HAP-1 (cell line): ENCODE measurements at places on chromosomes 11 and 22.

- no peak for DNase-seq
Measured at GRCh38 chr22:49044091-49044490, 783.6 kb downstream of the BRD1 start.

DNA sequence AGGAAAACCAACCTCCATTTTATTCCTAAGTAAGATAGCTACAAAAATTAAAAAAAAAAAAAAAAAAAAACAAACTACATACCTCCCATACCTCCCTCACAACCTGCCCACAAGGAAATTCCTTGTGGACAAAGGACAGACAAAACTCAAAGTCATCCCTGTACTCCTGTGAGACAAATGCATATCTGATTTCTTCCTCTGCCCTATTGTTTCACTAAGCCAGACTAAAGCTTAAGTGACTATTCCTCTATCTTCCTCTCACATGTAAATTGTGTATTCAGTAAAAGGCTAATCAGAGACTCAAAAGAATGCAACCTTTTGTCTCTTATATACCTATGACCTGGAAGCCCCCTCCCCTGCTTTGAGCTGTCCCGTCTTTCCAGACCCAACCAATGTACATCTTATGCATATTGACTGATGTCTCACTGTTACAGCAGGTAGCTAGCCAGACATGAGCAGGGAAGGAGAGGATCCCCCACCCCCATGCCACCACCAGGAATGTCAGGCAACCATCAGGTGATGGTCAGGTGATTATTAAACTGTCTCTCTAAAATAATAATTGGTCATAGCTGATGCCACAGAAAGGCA, 289.4 kb downstream of the SBF2 start:
- peak; percentile 23 for DNase-seq

GRCh38 chr11:60993615-60994014, 22.1 kb downstream of the CD6 start:
- DNase-seq, result no peak

DNA sequence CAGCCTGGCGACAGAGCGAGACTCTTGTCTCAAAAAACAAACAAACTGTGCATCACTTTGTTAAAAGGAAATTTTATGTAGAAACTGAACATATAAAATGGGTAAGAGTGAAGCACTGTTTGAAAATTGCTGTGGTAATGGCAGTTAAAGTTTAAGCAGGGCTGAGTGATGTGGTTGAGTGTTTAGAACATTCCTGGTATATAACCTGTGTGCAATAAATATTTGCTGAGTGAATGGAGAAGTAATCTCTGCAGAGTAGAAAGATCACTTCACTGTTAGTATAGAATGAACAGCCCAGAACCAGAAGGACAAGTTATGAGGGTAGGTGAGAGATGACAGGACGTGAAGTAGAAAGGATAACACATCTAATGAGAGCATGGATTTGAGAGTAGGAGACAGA, 27.3 kb downstream of the CECR2 start:
- no peak for DNase-seq

DNA sequence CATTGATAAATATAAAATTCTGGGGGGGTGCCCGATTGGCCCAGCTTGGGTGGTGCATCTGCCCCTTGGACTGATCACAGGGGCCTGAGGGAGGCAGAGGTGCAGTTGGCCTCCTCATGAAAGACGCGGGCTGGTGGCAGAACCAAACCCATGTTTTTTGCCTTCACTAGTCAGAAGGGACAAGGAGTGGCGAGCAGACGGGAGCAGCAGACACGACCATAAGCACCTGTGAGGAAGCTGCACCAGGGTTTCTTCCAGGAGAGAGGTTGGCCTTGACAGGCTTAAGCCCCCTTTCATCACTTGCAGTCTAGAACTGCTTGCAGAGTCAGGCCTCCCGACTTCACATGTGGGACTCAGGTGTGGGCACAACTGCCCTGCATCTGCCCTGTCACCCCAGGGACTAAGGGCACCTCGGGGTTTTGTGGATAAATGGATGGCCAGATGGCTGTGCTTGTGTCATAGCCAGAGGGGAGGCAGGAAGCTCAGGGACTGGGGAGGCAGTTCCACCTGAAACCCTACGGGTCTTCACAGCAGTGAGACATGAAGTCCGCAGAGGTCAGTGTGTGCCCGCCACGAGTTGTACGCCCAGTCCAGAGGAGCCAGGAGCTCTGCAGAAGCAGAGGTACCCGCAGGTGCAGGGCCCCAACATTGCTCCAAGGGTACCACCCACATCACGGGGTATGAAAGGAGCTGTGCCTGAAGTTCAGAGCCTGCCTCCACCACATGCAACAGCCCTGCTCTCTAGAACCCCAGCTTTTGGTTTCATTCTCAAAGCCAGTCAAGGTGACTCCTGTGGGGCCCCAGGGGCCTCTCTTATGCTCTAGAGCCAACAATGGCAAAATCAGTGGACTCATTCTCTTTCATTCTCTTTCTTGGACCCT, 18.2 kb upstream of the SYT13 start:
- no peak for DNase-seq

DNA sequence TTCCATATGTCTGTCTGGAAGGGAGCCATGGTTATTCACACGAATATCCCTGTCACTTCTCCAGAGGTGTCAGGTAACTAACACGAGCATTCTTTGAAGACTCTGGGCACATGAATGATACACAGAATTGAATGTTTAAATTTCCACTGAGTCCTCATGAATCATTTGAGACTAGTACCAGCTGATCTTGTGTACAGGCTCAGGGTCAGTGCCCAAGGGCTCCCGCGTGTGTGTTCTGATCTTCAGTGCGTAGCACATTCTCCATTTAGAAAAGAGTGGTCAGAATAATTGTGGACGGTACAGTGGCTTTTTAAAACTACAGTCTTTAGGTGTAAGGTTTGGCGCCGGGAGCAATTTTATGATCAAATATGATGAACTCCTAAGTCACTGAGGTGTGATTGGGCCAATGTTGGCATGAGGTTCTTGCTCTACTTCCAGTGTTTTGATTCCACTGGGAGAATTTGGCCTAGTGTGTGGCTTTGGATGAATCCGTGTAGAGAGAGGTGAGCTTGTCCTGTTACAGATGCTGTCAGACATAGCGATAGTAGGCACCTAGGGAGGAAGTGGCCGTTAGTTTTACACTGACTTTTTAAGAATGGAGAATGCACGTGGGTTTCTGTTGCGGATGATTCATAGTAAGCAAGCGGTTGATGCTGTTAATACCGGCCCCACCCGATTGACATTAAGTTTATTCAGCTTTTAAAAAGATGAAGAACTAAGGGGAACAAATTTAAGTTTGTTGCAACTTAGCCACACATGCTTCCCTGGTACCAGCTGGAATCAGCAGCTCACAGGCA, 22.2 kb downstream of the NUP50 start:
- no peak for DNase-seq

GRCh38 chr11:20310596-20311394, 52.7 kb upstream of the HTATIP2 start:
- no peak for DNase-seq

DNA sequence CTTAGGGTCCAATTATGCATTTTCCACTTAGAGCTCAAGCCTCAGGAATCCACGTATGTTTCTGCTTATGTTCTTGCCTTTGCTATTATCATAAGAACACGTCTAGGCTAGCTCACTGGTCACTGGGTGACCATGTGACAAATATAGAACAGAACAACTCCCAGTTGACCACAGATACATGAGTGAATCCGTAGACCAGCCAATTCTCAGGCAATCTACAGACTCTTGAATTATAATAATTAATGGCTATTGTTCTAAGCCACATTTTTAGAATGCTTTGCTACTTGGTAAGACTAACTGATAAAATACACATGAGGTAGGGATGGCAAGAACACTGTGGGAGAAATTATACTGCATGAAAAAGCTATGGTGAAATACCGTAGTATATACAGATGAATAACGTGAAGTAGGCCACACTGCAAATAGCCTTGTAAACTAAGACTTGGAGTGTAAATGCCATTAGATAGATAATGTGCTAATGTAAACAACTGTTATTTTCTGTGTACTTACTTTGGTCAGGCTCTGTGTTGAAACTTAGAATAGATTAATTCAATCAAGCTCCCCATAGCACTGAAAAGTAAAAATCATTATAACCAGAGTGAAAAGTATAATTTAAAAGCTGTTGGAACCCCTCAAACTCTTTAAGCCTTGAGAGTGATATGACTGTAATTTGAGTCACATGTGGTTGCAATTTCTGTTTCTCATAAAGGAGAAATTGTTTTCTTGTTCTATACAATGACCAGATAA, 366.2 kb upstream of the CCDC179 start:
- DNase-seq, result no peak

- no peak for DNase-seq
Measured at GRCh38 chr22:18929459-18929858, 6.6 kb downstream of the PRODH start.

GRCh38 chr11:17939542-17939941, 73.3 kb downstream of the SERGEF start:
- DNase-seq, result no peak
